ENCODE measurements at places on chromosomes 16 and 17. TPM values are rescaled to one million over a fixed set of nuclear protein-coding genes. Genes with fewer than 3 reads are reported as not detected.

Gene MT3
- total RNA-seq = not detected

Gene SPNS3
- 0.11 TPM for total RNA-seq

Gene SLC35G6
- not detected for total RNA-seq

Gene IRX3
- 6.5 TPM for total RNA-seq

Gene TSNAXIP1
- total RNA-seq = 1.1 TPM

Gene GCGR
- total RNA-seq = not detected

GRCh38 chr17:73196500-73196899, 3.6 kb downstream of the COG1 start:
- no peak for DNase-seq

- DNase-seq = no peak
Measured at GRCh38 chr16:30992931-30993816, 8.2 kb downstream of the HSD3B7 start.

DNA sequence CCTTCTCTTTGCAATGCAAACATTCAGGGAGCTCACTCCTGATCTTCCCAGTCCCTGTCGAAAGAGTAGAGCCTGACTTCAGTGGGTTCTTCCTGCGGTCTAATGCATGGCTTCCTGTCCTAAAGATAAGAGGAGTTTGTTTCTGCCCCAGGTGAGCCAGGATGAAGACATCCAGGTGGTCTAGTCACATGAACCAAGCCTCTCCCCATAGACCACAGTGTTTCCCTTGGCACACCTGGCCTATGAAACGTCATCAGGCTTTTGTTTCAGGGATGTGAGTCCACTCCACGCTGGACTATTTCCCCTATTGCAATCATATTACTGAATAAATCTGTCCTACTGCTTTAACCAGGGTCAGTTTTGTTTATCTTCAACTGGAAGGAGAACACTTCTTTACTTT, 21.1 kb downstream of the CES1 start:
- DNase-seq = no peak

- DNase-seq = no peak
Measured at GRCh38 chr16:65339062-65339461, 217.2 kb upstream of the CDH11 start.

- DNase-seq = no peak
Measured at GRCh38 chr17:58936295-58936694, 170.4 kb downstream of the TRIM37 start.

- no peak for DNase-seq
Measured at GRCh38 chr17:42560246-42560645, 1.7 kb upstream of the COASY start.

DNA sequence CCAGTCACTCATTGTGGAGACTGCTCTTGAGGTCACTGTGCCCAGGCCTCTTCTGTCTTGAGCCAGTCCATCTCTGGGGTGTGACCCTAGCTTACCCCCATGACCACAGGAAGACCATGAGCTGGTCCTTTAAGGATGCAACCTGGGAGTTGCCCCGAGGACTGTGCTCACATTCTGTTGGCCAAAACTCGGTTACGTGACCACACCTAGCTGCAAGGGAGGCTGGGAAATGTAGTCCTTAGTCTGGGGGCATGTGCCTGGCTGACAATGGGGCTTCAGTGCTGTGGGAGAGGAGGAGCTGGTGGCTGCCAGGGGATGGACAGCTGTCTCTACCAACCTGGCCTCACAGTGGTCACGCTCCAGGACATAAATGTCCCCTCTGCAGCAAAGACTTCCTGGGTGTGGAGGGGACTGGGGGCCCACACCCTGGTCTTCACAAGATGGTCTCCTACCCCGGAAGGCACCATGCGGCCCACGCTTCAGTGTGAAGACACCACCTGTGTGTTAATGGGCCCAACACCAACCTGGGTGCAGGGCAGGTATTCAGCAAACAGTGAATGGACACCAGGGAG, 55.4 kb downstream of the JPH3 start:
- peak; percentile 60 for DNase-seq

- peak; percentile 52 for DNase-seq
Measured at GRCh38 chr16:2365397-2366294, 25.1 kb upstream of the ABCA3 start.

GRCh38 chr17:80262291-80262690, 1.6 kb downstream of the RNF213 start:
- no peak for DNase-seq

GRCh38 chr16:30964574-30965226, 7.1 kb downstream of the SETD1A start:
- no peak for DNase-seq

GRCh38 chr17:40485851-40486521, 15.4 kb downstream of the TNS4 start:
- DNase-seq = peak; percentile 98

DNA sequence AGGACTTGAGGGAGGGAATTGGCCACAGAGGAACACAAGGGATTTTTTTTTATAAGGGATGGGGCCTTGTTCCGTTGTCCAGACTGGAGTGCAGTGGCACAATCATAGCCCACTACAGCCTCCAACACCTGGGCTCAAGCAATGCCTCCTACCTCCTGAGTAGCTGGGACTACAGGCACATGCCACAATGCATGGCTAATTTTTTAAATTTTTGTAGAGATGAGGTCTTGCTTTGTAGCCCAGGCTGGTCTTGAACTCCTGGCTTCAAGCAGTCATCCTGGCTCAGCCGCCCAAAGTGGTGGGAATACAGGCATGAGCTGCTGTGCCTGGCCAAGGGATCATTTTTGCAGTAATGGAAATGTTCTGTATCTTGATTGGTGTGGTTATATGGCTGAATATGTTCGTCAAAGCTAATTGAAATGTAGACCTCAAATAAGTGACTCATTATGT, 56.9 kb downstream of the VMP1 start:
- peak; percentile 75 for DNase-seq

- no peak for DNase-seq
Measured at GRCh38 chr17:15233971-15234370, 31.2 kb downstream of the PMP22 start.

GRCh38 chr16:72937360-72937759, 110.6 kb downstream of the ZFHX3 start:
- DNase-seq = peak; percentile 22

- DNase-seq = no peak
Measured at GRCh38 chr16:66919569-66920298, 1.0 kb upstream of the CDH16 start.

DNA sequence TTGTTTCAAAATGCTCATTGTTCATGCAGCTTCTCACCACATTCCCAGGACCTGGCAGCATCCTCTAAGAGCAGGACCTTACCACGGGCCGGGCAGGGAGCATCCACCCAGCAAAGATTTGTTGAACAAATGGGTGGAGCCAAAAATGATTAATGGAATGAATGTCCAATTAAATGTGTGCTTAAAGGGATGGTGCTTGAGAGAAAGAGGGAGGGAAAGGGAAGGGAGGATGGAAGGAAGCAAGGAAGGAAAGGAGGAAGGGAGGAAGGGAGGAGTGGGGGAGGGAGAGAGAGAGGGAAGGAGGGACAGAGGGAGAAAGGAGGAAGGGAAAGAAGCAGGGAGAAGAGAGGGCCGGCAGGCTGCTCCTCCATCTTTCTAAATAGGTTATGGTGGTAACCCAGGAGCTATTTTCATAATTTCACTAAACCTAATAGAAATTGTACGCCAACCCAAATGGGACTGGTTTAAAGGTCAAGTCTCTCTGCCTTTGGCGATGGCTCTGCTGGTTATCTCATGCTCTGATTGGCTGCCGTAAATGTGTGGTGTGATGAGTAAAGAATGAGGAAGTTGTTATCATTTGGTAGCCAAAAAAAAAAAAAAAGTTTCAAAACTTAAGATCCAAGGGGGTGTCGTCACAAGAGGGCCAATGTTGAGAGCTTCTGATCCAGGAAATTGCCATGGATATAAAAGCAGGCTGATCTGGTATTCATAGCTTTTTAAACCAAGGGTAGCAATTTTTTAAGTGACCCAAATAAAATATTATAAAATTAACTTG, 126.7 kb upstream of the FOXF1 start:
- peak; percentile 87 for DNase-seq

GRCh38 chr17:81641825-81642489, 5.0 kb downstream of the TSPAN10 start:
- DNase-seq = peak; percentile 75

GRCh38 chr17:80316927-80317705, 56.5 kb downstream of the RNF213 start:
- DNase-seq = no peak

DNA sequence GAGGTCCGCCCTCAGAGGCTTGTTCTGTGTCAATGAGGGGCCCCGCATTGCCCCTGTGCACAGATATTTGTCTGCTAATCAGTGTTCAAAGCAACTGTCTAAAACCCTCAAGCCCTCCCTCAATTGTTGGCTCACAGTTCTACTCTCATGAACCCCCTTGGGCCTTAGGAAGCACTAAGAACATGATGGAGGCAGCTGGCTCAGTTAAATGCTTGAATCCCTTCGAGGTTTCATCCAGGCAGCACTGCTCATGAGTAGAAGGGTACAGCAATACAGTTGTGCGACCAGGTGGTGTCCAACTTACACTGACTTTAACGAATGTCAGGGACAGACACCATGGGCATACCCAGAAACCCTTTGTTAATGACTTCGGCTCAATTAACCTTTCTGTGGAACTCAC, 89.2 kb upstream of the WSCD1 start:
- DNase-seq = no peak

- DNase-seq = no peak
Measured at GRCh38 chr17:19780846-19781245, 32.7 kb upstream of the ALDH3A1 start.

DNA sequence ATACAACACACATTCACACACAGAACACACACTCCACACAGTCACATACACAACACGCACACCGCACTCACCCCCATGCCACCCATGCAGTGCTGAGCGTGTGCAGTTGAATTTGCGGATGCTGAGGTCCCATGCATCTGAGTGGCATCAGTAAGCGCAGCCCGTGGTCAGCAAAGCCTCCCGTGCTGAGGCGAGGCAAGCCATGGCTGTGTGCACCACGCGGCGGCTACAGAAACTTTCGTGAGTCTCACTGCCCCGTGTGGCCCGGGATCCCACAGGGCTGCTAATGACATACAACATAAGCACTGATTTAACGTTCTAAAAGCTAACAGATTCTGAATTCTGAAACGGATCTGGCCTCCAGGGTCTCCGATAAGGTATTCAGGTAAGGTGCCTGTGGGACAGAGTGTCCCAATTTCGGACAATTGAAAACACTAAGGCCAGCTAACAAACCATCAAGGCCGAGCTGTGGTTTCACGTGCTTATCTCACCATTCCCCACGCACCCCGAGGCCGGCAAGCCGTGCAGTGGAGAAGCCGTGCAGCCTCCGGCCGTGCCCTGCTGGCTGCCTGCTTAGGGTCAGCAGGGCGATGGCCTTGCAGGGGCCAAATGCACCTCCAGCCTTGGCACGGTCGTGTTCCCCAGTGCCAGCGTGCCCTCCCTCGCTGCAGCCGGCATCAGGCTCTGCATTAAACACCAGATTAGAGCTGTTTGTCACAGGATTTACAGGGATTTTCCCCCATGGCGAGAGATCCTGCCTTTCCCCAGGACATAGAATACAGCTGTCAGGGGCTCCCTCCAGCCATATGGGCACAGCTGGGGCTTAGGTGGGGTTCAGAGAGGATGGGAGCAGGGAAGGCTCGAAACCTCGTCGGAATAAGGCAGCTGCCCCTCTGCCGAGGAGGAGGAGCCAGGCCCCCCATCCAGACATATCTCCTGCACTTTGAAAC, 191.7 kb downstream of the C16orf95 start:
- no peak for DNase-seq

DNA sequence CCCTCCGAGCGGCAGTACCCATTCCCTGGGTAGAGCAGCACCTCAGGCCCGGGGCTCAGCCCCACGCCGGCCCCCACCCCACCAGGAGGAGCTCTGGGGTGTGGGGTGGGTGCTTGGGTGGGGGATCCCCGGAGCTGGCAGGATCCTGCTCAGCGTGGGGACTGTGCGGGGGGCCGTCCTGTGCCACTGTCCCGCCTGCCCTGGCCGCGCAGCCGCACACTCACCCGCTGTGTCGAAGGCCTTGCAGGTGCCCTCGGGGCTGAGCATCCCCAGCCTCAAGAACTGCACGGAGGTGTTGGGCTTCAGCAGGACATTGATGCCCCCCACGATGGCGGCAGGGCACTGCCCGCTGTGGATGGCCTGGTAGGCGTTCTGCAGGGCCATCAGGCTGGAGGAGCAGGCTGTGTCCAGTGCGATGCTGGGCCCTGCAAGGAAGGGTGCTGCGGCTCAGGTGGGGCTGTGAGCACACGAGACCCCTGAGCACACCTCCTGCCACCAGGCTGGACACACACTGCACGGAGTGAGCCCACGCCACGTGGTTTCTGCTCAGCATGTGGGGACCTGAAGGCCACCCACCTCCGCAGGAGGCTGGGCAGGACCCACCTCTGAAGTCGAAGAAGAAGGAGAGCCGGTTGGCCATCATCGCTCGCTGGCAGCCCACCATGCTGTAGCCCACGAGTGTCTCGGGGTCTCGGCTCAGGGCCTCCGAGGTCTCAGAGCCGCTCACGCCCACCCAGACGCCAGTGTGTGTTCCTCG, 4.9 kb downstream of the FASN start:
- DNase-seq = no peak

- DNase-seq = no peak
Measured at GRCh38 chr16:88062341-88063210, 111.3 kb downstream of the BANP start.

DNA sequence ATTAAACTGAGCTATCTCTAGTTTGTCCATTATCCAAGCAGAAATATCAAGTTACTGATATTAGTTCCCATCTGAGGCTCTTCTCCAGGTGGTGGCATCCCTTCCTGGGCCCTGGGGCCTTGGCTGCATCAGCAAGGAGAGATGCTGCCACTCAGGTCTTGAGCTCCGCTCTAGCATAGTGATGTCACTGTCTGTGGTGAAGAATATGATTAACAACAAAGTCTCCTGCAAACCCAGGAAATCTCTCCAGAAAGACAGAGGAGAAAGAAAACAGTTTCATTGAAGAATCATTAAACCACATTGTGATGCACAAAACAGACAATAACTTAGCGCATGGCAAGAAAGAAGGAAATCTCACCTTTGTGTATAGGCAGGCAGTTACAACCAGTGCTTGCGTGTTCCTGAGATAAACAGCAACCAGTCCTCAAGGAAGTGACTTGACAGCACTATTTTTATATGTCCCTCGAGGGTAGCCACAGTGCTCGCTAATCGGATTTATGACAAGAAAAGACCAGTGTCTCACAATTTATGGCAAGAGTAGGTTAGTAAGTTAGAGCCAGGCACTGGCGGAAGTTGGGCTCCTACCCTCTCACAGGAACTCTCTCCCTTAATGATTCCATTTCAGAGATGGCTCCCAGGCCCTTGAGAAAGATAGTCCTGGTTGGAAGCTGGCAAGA, 151.1 kb downstream of the AHSP start:
- no peak for DNase-seq

DNA sequence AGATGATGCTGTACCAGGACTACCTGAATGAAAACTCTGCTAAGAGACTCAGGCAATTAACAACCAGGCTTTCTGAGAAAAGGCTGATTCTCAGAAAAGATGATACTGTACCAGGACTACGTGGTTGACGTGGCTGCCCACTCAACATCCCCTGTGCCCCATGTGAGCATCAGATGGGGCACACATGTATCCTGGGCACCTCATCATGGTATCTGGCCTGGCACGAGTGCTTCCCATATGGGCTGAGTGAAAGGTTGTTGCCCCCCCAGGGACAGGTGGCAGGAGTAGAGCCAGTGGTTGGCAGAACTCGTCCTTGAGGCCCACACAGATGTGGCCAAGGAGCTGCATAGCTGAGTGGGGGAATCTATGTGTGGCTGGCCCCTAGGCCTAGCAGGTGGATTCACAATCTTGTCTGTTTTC, 3.5 kb upstream of the CES4A start:
- DNase-seq = no peak

- no peak for DNase-seq
Measured at GRCh38 chr16:75378616-75379015, 54.7 kb downstream of the CFDP1 start.

- DNase-seq = no peak
Measured at GRCh38 chr17:81337476-81337879, 42.4 kb upstream of the SLC38A10 start.

Measured in Daoy (cell line).